ENCODE measurements at places on chromosomes 5 and 9. TPM values are rescaled to one million over a fixed set of nuclear protein-coding genes. Genes with fewer than 3 reads are reported as not detected.

MSX2 gene
- not detected for total RNA-seq

GRCh38 chr5:96253140-96253539 lies 179.9 kb downstream of the PCSK1 start:
- no peak for DNase-seq

GRCh38 chr5:154478224-154478565 lies at the start of gene HAND1:
Gene HAND1, minus strand, starts transcription at chr5:154478227. Its CDS starts 219 bp downstream, at chr5:154478008.
- no peak for DNase-seq

DNA sequence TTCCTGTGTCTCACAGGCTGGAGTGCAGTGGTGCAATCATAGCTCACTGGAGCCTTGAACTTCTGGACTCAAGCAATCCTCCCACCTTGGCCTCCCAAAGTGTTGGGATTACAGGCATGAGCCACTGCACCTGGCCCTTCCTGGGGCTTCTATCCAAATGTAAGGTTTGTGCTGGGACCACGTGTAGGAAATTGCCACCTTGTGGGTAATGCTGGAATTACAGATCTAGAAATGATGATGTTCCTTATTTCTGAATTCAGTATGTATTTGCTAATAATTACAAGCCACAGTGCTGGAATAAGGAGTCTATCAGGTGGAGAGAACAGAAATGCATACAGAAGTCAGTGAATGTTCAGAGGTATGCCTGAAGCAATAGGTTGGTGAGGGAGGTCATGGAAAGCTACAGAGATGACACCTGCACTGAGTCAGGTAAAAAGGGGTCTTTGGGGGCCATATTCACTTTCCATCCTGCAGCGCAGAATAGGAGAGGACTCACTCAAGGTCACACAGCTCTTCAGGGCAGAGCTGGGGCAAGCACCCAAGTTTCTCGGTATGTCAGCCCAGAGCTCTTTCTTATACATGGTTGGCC lies 8.8 kb upstream of the IGFBPL1 start:
- no peak for DNase-seq
